ENCODE measurements at places on chromosomes 4 and X.

GRCh38 chr4:140856621-140857062, 100.5 kb upstream of the TBC1D9 start:
- DNase-seq, result peak; percentile 95

- no peak for DNase-seq
Observed at GRCh38 chr4:155837203-155837796, 28.8 kb downstream of the ASIC5 start.

DNA sequence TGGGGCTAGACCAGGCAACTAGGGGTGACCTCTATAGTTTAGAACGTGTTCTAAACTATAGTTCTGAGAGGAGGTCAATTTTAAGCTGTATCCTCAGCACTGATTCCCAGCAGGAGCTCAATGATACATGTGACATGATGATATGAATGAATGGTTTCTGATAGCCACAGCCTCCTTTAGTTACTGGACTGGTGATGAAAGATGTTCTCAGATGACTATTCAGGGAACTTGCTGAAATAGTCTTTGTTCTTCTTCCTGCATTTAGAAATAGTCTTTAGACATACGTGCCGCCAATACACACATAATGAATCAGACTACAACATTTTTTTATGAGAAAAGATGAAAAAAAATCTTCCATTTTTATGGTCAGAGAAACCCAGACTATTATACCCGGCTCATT, 116.3 kb upstream of the TMEM150C start:
- no peak for DNase-seq

GRCh38 chr4:71303287-71303686, 35.5 kb upstream of the SLC4A4 start:
- DNase-seq, result no peak

- no peak for DNase-seq
Observed at GRCh38 chrX:86604607-86605006, 456.4 kb downstream of the DACH2 start.

DNA sequence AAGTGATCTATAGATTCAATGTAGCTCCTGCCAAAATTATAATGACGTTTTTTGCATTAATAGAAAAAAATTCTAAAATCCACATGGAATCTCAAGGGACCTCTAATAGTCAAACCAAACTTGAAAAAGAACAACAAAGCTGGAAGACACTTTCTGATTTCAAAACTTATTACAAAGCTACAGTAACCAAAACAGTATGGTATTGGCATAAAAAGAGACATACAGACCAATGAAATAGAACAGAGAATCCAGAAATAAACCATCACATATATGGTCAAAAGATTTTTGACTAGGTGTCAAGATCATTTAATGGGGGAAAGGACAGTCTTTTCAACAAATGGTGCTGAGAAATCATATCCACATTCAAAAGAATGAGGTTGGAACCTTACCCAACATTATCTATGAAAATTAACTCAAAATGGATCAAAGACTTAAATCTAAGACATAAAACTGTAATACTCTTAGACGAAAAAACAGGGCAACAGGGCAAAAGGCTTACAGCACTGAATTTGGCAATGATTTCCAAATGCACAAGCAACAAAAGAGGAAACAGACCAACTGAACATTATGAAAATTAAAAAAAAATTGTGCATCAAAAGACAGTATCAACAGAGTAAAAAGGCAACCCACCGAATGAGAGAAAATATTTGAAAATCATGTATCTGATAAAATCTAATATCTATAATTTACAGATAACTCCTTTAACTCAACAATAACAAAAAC, 3.9 kb downstream of the FBXO8 start:
- no peak for DNase-seq

- peak; percentile 88 for DNase-seq
Observed at GRCh38 chr4:185357211-185357610, 38.5 kb downstream of the LRP2BP start.

- no peak for DNase-seq
Observed at GRCh38 chr4:88075336-88075735, 67.9 kb downstream of the PKD2 start.

DNA sequence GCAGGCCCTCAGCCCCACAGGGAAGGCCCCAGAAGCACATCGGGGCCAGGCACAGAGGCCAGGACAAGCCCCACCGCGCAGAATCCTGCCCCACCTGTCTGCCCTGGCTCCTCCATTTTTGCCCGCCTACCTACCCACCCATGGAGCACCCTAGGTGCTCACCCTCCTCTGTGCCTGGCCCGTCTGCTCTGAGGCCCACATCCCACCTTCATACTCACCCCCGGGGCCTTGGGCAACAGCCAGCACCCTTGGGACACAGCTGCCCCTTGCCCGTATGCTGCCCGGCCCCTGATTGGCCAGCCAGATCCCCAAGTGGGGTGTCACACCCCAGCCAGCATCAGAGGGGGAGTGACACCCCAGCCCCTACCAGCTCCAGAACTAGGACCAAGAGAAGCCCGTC, 10.8 kb upstream of the TREX2 start:
- no peak for DNase-seq

DNA sequence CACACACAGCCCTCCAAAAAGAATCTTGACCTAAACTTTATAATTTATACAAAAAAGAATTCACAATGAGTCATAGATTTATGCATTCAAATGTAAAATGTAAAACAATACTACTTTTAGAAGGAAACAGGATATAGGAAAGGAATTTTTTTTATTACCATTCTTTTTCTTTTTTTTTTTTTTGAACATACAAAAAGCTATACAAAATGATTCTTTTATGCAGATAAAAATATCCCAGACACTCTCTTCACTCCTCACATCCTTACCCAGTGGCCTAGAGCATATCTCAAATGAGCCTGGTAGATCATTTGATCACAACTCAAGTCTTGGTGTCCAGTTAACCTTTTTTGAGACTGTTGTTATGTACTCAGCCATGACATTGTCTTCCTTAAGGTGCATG, 307.3 kb upstream of the KLF3 start:
- DNase-seq, result no peak

DNA sequence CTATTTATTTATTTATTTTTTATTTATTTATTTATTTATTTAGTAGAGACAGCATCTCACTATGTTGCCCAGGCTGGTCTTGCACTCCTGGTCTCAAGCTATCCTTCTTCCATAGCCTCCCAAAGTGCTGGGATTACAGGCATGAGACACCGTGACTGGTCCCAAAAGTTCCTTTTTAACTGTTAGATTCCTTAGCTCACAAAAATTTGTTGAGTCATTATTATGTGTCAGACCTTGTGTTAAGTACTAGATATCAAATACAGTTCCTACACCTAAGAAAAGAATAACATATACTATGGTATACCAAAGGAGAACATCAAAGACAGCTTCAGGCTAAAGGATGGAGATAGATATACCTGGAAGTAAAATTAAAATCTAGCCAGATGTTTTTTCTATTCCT, 11.6 kb downstream of the FGA start:
- DNase-seq, result no peak

GRCh38 chr4:27360790-27361267, 500.2 kb downstream of the STIM2 start:
- DNase-seq, result peak; percentile 91

DNA sequence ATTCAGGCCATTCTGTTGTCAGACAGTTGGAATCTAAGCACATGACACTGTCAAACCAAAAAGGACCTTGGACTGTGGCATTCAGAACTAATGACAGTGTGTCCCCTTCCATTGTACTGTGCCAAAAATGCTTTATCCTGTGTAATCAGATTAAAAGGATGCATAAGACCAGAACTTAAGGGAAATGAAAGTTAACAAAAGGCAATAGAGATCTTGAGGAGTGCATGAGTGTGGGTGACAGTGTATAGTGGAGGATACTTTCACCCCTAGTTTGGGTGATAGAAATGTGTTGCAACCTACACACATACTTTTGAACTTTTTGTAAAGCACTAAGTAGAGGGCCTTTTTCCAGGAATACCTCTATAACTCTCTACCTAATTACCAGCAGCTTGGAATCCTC, 4.5 kb downstream of the CYSLTR1 start:
- no peak for DNase-seq

- peak; percentile 57 for DNase-seq
Observed at GRCh38 chr4:100989401-100989800, 357.9 kb downstream of the PPP3CA start.

Data from muscle of leg (tissue), 16 donors.